ENCODE measurements at places on chromosomes 4 and X.
A peak's percentile ranks its signal among the peaks of the same experiment; 100 is the strongest.

DNA sequence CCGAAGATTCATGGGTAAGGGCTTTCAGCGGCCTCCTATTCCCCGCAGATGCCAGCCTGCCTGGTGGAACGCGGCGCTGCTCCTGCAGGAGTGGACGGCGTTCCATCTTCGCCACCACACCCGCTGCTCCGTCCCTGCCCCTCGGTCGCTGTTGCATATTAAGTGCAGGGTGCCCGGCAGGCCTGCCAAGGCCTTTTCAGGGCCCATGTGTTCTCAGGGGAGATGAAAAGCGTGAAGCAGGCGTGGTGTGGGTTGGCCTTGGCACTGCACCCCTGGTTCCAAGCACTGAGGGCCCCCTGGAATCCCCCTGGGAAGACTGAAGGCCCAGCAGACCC is 52.0 kb downstream of the SORCS2 start:
- H3K4me1 ChIP-seq, result no peaks in the 10 kb centered on the region
- no peaks in the 10 kb centered on the region for H3K36me3 ChIP-seq
- H3K4me3 ChIP-seq, result no peak overlapping the region
- H3K27ac ChIP-seq, result no peak overlapping the region
- DNase-seq, result no peak

DNA sequence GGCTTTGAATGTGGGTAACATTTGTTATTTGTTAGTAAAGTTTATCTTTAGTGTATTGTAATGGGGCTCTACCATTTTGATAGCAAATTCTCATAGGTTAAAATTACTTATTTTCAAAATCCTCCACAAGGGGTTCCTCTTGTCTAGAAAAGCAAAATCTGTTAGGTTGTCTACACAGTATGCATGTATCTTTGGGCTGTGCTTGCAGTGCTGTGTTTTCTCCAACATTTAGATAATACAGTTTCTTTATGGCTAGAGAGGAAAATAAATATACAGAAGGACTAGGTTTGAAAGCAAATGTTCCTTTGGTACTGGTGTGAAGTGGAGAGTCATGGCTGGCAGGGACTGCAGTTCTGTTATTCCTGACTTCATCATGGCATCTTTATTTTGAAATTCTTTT is 40.3 kb downstream of the POLR2B start:
- no peak overlapping the region for H3K4me3 ChIP-seq
- no peaks in the 10 kb centered on the region for H3K4me1 ChIP-seq
- no peak for DNase-seq
- H3K27ac ChIP-seq, result no peak overlapping the region

GRCh38 chr4:88752076-88752463 is 54.4 kb upstream of the NAP1L5 start:
- DNase-seq, result no peak
- H3K27ac ChIP-seq, result no peak overlapping the region
- H3K4me3 ChIP-seq, result no peak overlapping the region

DNA sequence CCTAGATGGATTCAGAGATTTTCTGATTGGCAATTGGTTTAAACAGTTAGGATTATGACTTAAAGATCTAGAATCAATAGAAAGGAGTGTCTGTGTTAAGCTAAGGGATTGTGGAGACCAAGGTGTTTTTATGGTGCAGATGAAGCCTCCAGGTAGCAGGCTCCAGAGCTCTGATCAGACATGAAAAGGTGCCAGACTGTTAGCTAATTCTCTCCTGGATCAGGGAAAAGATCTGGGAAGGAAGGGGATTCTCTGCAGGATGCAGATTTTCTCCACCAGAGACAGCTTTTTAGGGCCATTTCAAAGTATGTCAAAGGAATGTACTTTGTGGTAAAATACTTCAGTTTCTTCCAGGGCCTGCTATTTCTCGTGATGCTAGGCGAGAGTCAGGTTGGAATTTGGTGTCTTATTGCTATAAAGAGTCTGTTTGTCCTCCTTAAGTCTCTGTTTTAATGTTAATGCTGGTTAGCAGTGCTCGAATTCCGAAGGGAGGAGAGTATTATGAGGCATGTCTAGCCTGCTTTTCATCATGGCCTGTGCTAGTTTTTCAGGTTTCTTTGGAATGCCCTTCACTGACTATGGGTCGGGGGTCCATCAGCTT is 12.0 kb upstream of the GPR78 start:
- H3K4me3 ChIP-seq, result no peak overlapping the region
- no peaks in the 10 kb centered on the region for H3K4me1 ChIP-seq
- no peak for DNase-seq
- no peak overlapping the region for H3K27ac ChIP-seq
- no peaks in the 10 kb centered on the region for H3K27me3 ChIP-seq

DNA sequence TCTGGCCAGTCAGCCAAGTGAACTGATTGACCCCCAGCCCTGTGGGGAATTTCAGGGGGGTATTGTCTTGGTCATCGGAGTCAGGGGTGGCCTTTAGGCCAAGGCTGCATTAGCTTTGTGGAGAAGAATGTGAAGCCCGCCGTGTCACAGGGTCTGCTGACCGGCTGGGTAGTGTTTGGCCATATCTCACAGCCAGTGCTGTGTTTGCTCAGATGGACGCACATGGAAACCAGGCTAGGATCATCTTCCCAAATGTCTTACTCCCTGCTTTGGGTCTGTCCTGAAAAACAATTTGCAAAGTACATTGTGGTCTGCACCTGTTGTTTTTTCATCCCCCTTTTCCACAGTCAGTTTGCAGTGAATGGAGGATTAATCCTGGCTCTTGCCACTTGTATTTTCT is 13.0 kb downstream of the TMEM164 start:
- no peak overlapping the region for H3K4me3 ChIP-seq
- no peak for DNase-seq
- H3K4me1 ChIP-seq, result no peaks in the 10 kb centered on the region
- no peaks in the 10 kb centered on the region for H3K36me3 ChIP-seq

DNA sequence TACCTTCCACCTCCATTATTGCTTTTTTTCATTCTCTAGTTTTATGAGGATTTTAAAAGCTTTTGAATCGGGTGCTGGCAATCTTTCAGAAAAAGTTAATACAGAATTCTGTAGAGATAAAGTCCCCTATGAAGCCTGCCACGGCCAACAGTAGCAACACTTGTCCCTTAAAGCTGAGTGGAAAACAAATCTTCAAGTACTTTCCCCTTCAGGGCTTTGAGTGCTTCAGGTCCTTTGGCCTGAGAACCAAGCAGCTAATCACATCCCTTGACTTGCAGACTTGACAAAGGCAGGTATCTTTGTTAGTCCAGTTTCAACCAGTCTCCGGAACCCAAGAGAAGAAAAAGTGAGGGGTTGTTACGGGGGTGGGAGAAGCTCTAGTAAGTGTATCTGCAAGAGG is 144.4 kb downstream of the ATG4A start:
- no peak for DNase-seq
- H3K4me1 ChIP-seq, result no peaks in the 10 kb centered on the region
- no peak overlapping the region for H3K4me3 ChIP-seq
- H3K27ac ChIP-seq, result no peak overlapping the region
- no peaks in the 10 kb centered on the region for H3K36me3 ChIP-seq
- no peaks in the 10 kb centered on the region for H3K27me3 ChIP-seq

GRCh38 chr4:140158365-140159030 is 4.5 kb upstream of the MAML3 start:
- no peaks in the 10 kb centered on the region for H3K4me1 ChIP-seq
- H3K4me3 ChIP-seq, result no peak overlapping the region
- H3K27ac ChIP-seq, result no peak overlapping the region
- H3K36me3 ChIP-seq, result no peaks in the 10 kb centered on the region

DNA sequence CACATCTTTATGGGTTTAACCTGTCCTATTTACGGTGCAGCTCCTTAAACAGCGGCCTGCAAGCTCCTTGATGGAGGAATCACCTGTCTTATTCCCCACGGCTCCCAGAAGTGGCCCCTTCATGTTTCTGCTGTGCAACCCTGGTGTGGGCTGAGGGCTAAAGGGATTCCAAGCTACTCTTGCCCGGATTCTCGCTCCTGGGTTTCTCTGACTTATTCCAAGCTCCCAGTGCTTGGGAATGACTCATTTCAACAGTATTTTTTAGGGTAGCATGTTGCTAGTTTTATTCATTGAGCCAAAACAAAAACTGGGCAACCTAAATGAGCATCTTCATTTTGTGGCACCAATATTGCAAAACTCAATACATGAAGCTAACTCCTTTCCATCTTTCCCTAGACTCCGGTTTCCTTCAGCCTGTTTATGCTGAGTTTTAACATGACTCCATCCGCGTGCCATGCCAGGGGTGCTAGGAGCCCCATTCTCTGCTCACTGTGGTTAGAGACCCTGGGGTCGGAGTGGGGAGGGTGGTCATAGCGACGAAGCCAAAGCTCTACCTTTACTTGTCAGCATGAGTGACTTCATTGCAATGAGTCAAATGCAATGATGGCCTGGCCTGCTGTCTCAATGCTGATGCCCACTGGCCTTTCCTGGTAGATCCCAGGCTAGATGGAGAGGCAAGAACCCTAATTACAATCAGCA is 349.7 kb downstream of the NR3C2 start:
- H3K27me3 ChIP-seq, result no peaks in the 10 kb centered on the region
- H3K4me1 ChIP-seq, result 0 out of 2 replicates have a peak, but pooled peaks cover 3% of the 10 kb centered on the region
- no peak overlapping the region for H3K27ac ChIP-seq
- no peaks in the 10 kb centered on the region for H3K36me3 ChIP-seq
- H3K4me3 ChIP-seq, result no peak overlapping the region

DNA sequence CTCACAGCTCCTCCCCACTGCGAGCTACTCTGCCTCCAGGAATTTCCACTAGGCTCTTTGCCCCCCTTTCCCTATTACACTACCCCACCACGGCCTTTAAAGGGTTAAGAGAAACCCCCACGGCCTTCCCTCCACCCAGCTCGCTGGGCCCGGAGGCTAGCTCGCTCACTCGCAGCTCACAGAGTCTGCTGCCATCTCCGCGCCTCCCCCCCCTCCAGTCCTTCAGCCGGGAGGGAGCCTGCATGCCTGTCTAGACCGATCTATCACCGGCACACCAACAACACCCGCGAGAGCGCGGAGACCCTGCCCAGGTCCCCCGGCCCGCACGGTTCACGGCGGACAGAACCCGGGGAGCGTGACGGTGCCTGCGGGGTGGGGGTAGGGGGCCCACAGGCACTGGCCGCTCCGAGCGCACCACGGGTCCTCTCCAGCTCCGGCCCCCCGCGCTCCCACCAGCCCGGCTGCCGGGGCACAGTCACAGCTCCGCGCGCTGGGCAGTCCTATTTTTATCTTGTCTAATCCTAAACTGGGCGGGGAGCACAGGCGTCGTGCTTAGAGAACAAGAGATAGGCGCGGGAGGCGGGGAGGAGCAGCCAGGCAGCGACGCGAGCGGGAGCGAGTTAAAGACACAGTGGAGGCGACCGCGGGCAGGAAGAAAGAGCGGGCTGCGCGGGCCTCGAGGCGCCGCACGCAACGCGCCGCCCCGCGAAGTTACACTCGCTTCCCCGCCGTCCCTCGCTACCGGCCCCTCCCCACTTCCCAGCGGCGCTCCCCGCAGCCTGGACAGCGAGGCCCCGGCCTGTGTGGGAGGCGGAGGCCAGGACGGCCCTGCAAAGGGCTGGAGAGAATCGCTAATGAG is 3.5 kb downstream of the BCOR start:
- no peak for DNase-seq
- H3K4me3 ChIP-seq, result peak overlapping the region; percentile 54
- H3K27ac ChIP-seq, result peak overlapping the region; percentile 66
- peaks cover 57% of the 10 kb centered on the region for H3K4me1 ChIP-seq

DNA sequence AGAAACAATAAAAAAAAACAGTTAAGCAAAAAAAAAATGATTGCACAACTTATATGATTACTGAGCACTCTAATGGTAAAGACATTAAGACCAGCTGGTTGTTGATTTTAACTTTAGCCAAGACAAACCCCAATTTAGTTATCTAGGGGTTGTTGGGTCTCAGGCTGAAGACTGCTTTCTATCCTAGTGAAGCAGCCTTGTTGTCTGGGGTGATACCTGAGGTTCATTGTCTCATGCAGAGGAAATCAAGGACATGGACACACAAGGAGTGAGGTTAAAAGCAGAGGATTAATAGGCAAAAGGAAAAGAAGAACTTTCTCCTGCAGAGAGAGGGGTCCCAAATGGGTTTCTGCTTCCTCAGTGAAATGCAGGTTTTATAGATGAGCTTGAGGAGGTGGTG is 40.0 kb upstream of the CYP2U1 start:
- peaks cover 6% of the 10 kb centered on the region for H3K4me1 ChIP-seq
- no peak for DNase-seq
- H3K36me3 ChIP-seq, result no peaks in the 10 kb centered on the region
- no peaks in the 10 kb centered on the region for H3K27me3 ChIP-seq

GRCh38 chr4:148069086-148069894 is 337.4 kb downstream of the ARHGAP10 start:
- H3K27me3 ChIP-seq, result no peaks in the 10 kb centered on the region
- H3K27ac ChIP-seq, result no peak overlapping the region
- H3K36me3 ChIP-seq, result no peaks in the 10 kb centered on the region
- no peak for DNase-seq
- no peak overlapping the region for H3K4me3 ChIP-seq

DNA sequence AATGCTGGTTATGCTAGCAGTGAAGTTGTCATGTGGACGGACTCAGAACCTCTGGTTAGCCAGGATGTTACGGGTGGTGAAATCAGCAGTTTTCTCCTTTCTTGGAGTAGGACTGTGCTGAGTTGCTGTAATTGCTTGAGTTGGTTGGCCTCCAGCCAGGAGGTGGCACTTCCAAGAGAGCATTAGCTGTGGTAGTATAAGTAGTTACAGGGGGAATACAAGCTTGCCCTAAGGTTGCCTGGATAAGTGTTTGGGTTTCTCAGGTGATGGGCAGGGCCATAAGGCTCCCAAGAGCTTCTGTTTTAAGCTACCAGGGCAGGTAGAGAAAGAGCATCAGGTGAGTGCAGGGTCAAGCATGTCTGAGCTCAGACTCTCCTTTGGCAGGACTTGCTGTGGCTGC is 103.0 kb downstream of the ZNF518B start:
- H3K36me3 ChIP-seq, result no peaks in the 10 kb centered on the region
- DNase-seq, result no peak
- peaks cover 64% of the 10 kb centered on the region for H3K27me3 ChIP-seq
- H3K4me1 ChIP-seq, result no peaks in the 10 kb centered on the region
- no peak overlapping the region for H3K4me3 ChIP-seq

GRCh38 chrX:127011629-127012028 is 192.1 kb downstream of the PRR32 start:
- H3K27me3 ChIP-seq, result no peaks in the 10 kb centered on the region
- H3K27ac ChIP-seq, result no peak overlapping the region
- H3K4me3 ChIP-seq, result no peak overlapping the region
- DNase-seq, result no peak

- H3K27ac ChIP-seq, result no peak overlapping the region
- H3K27me3 ChIP-seq, result no peaks in the 10 kb centered on the region
- no peaks in the 10 kb centered on the region for H3K36me3 ChIP-seq
- no peak for DNase-seq
- H3K4me1 ChIP-seq, result no peaks in the 10 kb centered on the region
- H3K4me3 ChIP-seq, result no peak overlapping the region
Measured at GRCh38 chr4:56206258-56206657, 181.0 kb downstream of the AASDH start.

DNA sequence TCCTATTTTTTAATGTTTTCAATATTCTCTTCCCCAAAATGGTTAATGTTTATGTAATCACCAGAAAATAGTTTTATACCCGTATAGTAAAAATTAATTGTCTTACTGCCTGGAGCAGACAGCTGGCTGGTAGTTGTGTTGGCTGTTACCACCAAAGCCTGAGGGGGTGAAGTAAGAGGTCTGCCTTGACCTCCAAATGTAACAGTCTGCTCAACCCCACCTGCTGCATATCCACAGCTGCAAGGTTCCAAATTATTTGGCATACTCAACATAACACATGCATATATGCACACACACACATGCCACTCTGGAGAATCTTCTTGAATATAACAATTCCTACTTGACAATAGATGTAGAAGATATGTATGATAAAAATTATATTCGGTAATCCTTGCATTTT is 624.3 kb downstream of the ADGRL3 start:
- H3K27ac ChIP-seq, result no peak overlapping the region
- no peak overlapping the region for H3K4me3 ChIP-seq
- no peaks in the 10 kb centered on the region for H3K4me1 ChIP-seq
- DNase-seq, result no peak
- H3K27me3 ChIP-seq, result no peaks in the 10 kb centered on the region

GRCh38 chrX:72046447-72046846 is 85.3 kb downstream of the RTL5 start:
- no peak overlapping the region for H3K27ac ChIP-seq
- no peak for DNase-seq
- no peaks in the 10 kb centered on the region for H3K4me1 ChIP-seq
